ENCODE measurements at places on chromosomes 11 and 22.

GRCh38 chr22:46116491-46116958 is 33.8 kb upstream of the PPARA start:
- peak; percentile 90 for DNase-seq

DNA sequence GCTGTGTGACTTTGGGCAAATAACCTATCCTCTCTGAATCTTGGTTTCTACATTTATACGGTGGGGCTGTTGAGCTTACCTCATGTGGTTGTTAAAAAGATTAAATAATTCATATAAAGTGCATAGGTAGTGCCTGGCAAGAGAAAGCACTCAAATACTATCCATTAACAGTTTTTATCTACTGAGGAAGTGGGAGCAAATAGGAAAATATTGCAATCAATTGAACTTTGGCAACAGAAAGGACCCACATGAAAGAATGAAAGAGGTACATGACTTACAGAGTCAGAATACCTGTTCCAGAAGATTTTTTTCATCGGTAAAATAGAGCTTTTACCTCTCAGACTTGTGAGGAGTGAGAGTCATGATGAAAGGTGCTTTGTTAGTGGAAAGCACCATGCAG is 6.3 kb upstream of the PPP2R1B start:
- DNase-seq: no peak

DNA sequence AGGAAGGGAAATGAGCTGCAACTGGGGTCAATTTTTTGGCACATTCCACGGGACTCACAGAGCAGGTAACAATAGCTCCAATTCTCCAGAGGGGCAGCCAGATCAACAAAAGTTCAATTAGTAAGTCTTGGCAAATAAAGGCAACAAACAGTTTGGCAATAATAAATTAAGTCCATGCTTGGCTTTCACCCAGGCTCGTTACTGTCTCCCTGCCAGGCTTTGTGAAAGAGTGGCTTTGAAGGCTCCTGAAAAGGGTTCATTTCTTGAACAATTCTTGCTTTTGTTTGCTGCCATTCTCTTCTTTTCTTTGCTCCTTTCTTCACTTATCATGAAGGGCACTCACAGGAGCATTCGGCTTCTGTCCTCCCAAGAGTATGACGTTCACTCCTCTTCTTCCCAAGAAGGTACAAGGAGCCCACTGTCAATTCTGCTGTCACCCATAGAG is 123.3 kb downstream of the APIP start:
- no peak for DNase-seq

GRCh38 chr22:47569389-47570299 is 807.2 kb downstream of the TBC1D22A start:
- no peak for DNase-seq

- DNase-seq: no peak
Observed at GRCh38 chr22:48371391-48371790, 1456.3 kb downstream of the BRD1 start.

GRCh38 chr11:130068546-130068985 is 1.1 kb upstream of the APLP2 start:
- no peak for DNase-seq

- DNase-seq: no peak
Observed at GRCh38 chr22:22425783-22426624, 82.5 kb downstream of the ZNF280B start.

DNA sequence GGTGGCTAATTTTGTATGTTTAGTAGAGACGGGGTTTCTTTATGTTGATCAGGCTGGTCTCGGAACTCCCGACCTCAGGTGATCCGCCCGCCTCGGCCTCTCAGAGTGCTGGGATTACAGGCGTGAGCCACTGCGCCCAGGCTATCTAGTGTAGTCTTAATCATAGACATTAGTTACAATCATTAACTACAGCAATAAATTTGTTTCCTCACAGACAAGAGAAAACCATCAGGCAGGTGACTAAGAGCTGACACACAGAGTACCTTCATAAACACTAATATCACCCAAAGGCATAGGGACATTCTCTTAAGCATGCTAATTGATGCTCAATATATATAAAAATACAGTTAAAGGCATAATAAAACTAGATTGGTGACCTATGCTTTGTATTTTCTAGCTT is 19.4 kb downstream of the SDHD start:
- DNase-seq: no peak

DNA sequence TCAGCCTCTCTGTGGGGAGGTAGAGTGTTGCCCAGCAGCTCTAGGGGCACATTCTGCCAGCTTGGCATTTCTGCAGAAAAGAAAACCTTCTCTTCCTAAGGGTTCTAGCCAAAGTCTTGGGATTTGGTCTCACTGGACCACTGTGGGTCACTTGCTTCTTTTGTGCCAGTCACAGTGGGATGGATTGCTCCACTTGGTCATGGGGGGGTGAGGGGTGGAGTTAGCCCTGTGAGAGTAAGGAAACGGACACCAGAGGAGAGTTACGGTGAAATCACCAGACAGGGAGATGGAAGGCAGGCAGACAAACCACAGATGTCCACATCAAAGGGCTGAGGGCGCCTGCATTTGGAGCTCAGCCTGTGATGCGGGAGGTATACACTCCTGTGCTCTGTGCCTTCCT is 10.8 kb downstream of the SGSM1 start:
- no peak for DNase-seq

DNA sequence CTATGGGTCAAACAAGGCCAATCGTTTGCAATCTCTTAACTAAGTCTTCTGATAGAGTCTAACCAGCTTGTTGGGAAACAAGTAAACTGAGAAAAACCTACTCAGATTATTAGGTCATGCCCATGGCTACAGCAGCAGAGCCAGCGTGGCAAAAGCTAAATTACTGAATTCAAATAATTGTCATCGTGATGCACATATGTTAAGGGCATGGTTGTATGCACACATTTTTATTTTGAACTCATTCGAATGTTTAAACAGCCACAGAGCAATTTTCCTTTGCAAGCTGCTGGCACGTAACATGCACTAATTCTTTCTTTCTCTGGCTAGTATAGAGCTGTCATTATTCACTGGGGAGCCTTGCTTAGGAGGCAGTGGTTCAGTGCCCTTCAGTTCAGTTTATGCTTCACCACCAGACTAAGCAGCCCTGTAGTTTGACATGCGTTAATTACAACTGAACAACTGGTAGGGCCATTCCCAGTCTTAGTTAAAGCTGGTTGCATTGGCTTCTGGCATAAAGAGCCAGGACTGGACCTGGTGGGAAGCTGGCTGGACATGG is 396.4 kb downstream of the METTL15 start:
- no peak for DNase-seq

DNA sequence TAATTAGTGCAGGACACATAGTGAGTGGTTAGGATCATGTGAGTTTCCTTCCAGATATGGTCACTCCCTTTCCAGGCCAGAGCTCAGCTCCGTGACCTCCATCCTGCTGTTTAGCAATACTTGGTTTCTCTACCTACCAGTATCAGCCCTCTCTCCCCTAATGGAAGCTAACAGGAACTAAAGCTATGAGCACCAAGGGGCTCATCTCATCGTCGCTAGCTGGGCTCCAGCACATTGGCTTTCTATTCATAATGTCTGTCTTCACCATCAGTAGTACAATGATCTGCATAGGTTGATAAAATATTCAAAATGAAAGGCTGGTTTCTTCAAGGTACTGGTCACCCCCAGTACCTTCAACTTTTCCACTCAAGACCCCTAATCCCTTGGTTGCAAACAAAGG is 2.4 kb upstream of the GALNT18 start:
- no peak for DNase-seq

- DNase-seq: no peak
Observed at GRCh38 chr11:28518825-28519224, 410.6 kb downstream of the METTL15 start.

GRCh38 chr11:116932181-116932580 is 94.8 kb upstream of the APOA1 start:
- no peak for DNase-seq

- no peak for DNase-seq
Observed at GRCh38 chr11:116651098-116651736, 121.6 kb downstream of the BUD13 start.

DNA sequence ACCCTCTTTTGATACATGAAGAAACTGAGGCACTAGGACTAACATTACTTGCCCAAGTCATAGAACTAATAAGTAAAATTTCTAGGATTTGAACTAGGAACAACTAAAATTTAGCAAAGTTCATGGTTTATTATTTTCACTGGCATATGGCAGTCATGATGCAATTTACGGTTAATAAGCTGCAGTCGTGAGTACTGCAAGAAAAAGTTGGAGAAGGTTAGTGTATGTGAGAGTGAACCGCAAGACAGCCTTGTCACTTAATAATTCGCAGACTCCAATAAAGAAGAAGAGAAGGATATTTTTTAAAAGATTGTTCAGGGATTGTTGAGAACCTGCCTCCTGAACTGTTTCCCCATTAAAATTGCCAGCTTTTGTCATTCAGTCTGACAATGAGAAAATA is 663.4 kb upstream of the TENM4 start:
- DNase-seq: no peak

GRCh38 chr11:74909812-74910211 is 39.1 kb downstream of the XRRA1 start:
- DNase-seq: no peak

DNA sequence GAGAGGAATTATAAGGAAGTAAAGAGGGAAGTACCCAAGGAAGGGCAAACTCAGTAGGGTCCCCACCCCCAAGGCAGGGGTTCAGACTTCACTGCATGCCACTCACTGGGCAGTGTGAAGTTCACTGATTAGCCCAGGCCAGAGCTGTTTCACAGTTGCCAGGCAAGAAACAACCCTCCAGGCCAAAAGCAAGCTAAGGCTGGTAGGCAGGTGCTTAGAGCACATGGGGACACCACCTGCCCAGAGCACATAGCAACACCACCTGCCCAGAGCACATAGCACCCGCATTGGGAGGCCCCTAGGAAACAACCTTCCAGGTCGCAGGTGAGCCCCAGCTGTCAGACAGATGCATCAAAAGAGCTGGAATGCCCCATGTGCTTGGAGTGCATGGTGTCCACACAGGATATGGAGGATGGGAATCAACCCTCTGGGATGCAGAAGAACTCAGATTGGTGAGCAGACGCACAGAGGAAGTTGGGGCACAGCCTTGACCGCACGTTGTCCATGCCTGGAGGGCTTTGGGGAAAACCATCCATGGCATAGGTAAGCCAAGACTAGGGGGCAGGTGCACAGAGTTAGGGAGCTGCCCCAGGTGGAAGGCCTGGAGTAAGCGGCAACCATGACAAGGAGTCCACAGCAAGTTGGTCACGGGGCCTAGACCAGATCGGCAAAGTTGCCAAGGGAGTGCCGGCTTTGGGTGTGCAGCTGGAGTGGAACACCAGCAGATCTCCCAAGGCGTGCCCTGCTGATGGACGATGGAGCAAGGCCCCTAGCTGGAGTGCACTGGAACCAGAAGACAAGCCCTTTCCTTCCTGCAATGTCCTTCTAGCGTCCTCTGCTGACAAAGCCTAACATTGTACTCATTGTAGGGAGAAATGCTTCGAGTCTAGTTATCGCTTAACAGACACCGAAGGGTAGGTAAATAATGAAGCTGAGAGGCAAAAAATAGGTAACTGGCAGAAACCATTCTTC is 7.8 kb upstream of the TMEM216 start:
- DNase-seq: no peak

DNA sequence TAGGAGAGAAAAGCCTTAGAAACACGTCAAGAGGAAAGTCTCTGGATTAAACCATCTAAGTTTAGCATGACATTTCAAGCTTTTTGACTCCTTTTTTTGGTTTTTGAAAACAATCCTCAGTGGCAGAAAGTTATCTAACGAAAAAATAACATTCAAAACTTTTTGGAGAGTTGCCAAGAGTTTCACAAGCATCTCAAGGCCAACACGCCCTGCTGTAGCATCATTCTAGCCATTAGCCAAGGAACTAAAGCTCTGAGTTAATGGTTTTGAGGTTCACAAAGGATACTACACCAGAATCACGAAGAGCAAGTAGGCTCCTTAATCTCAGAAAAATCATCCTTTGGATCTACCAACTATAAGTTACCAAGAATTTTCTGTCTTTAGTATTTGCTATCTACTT is 94.8 kb downstream of the PICALM start:
- DNase-seq: no peak

GRCh38 chr11:119970555-119971304 is 167.2 kb downstream of the TRIM29 start:
- DNase-seq: no peak

GRCh38 chr11:128694618-128695481 is 978 bp downstream of the FLI1 start:
- DNase-seq: peak; percentile 60

- DNase-seq: peak; percentile 64
Observed at GRCh38 chr11:95068549-95068948, 1.8 kb downstream of the SRSF8 start.

GRCh38 chr11:128415539-128415938 is 171.8 kb downstream of the ETS1 start:
- DNase-seq: no peak

- no peak for DNase-seq
Observed at GRCh38 chr11:19208959-19209546, 7.3 kb upstream of the CSRP3 start.

- no peak for DNase-seq
Observed at GRCh38 chr11:111107501-111107900, 138.0 kb upstream of the POU2AF2 start.

- DNase-seq: no peak
Observed at GRCh38 chr22:35559354-35560005, 18.8 kb downstream of the RASD2 start.

- DNase-seq: no peak
Observed at GRCh38 chr11:117010808-117011540, 87.3 kb downstream of the SIK3 start.

GRCh38 chr11:26953770-26954392 is 40.0 kb upstream of the FIBIN start:
- no peak for DNase-seq

GRCh38 chr11:72507050-72507449 is 72.7 kb upstream of the CLPB start:
- DNase-seq: no peak

DNA sequence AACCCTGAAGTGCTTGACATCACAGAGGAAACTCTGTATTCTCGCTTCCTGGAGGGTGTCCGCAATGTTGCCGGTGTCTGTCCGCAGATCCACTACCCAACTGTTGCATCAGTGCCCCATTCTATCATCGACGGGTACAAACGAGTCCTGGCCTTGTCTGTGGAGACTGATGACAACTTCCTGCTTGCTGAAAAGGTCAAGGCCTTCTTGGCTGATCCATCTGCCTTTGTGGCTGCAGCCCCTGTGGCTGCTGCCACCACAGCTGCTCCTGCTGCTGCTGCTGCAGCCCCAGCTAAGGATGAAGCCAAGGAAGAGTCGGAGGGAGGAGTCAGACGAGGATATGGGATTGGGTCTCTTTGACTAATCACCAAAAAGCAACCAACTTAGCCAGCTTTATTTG is 42.9 kb upstream of the DAGLA start:
- no peak for DNase-seq

- no peak for DNase-seq
Observed at GRCh38 chr11:126727381-126727780, 273.2 kb downstream of the KIRREL3 start.

- DNase-seq: no peak
Observed at GRCh38 chr11:77038029-77038824, 4.0 kb downstream of the B3GNT6 start.

- DNase-seq: peak; percentile 66
Observed at GRCh38 chr22:49724030-49724892, 103.4 kb downstream of the BRD1 start.

- no peak for DNase-seq
Observed at GRCh38 chr22:21857481-21857914, 9.9 kb downstream of the MAPK1 start.

- no peak for DNase-seq
Observed at GRCh38 chr11:27218421-27219038, 144.5 kb downstream of the CCDC34 start.
